Adipocyte (in vitro differentiated cells): ENCODE measurements at places on chromosomes 3 and 15.

GRCh38 chr3:12961697-12962036 lies 111.6 kb downstream of the IQSEC1 start:
- DNase-seq: no peak

DNA sequence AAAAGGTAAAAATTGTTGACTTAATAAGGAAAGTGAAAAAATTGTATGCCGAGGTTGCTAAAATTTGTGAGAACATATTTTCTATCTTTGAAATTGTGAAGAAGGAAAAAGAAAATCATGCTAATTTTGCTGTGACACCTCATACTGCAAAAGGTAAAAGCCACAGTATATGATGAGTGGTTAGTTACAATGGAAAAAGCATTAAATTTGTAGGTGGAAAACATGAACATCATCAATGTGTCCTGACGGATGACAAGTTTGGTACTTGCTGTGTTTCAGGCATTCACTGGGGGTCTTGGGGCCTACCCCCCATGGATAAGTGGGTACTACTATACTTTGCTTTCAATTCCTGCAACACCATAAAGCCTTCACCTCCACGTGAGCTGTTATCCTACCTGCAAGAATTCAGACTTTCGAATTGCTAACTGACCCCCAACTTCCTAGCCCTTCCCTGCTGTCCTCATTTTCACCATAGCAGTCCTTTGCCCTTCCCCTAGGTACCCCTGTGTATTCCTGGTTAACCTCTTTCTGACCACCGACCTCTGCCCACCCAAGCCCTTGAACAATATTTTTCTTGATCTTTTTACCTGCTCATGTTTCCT lies 62.4 kb downstream of the RAB7A start:
- DNase-seq: no peak

DNA sequence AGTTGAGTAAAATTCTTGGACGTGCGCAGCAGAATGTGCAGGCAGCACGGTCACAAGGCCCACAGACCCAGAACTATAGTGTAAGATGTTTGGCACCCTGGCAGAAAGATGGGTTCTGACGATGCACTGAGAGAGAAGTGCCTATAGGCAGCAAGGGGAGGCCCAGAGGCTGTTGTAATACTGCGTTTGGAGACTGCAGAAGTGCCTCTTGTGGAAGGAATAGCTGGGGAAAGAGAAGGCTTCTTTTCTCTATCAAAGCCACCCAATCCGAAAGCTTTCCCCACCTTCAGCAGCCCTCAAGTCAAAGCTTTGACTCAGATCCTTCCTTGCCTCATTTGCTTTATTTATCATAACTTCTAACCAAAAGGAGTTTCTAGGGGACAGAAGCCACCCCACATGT lies 5.2 kb upstream of the SIN3A start:
- peak; percentile 34 for DNase-seq

GRCh38 chr15:34436956-34437442 lies 609 bp downstream of the GOLGA8A start:
- peak; percentile 74 for DNase-seq

- DNase-seq: peak; percentile 90
Measured at GRCh38 chr3:185717121-185717520, 107.7 kb downstream of the IGF2BP2 start.

DNA sequence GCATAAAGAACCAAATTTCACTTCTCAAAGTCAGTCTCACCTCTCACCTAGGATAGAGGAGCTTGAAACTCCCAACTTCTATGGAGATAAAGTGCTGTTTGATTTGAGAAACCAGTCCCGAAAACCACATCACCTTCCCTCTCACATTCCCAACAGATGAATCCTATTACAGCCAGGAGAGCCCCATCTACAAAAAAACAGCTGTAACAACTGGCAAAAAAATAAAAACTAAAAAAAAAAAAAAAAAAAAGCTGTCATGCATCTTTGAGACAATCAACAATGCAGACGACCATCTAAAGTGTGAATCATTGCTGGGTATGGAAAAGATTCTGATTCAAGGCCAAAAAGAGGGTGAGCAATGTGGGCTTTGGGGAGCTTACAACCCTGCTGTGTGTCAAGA lies 23.8 kb downstream of the HOMER2 start:
- no peak for DNase-seq

DNA sequence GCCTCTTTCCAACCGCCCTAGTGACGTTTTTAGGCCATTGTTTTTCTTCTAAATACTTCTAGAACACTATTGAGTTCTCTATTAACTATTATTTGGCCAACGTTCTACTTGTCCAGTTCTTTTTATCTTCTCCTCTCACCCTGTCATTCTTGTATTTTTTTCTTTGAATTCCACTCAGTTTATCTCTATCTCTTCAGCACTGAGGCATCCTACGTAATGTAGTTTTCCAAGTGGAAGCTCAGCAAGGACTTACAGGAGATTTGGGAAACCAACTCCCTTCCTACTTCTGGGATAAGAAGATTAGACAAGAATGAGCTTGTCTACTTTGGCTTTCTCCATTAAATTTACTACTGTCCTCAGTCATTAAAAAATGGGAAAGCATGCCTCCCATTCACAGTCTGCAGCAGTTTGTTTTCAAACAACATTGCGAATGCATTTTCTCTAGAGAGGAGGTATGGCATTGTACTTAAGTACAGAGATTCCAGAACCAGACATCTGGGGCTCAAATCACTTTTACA lies 21.3 kb upstream of the NR2F2 start:
- DNase-seq: no peak

- no peak for DNase-seq
Measured at GRCh38 chr15:26126819-26127387, 263.8 kb upstream of the ATP10A start.

GRCh38 chr15:65947041-65947440 lies 77.8 kb downstream of the RAB11A start:
- DNase-seq: no peak

DNA sequence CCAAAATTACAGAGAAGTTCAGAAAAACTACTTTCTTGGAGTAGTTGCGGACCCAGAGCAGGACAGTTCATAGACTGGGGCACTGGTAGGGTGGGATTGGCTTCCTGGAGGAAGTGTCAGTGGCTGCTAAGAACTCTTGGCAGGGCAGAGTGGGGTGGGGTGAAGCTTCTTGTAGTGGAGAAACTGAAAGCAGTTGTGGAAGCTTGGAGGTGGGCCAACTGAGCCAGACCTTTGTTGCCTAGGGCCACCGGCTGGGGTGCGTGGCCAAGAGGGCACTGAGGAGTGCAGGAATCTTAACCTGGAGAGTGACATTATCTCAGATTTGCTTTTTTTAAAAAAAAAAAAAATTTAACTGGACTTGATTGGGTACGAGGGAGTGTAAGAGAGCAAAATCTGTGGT lies 3.1 kb downstream of the KAT2B start:
- peak; percentile 51 for DNase-seq

- no peak for DNase-seq
Measured at GRCh38 chr3:172236771-172237742, 197.7 kb downstream of the FNDC3B start.

- DNase-seq: no peak
Measured at GRCh38 chr3:171301002-171301401, 159.2 kb downstream of the TNIK start.

GRCh38 chr3:89955156-89955555 lies 847.7 kb downstream of the EPHA3 start:
- DNase-seq: no peak

DNA sequence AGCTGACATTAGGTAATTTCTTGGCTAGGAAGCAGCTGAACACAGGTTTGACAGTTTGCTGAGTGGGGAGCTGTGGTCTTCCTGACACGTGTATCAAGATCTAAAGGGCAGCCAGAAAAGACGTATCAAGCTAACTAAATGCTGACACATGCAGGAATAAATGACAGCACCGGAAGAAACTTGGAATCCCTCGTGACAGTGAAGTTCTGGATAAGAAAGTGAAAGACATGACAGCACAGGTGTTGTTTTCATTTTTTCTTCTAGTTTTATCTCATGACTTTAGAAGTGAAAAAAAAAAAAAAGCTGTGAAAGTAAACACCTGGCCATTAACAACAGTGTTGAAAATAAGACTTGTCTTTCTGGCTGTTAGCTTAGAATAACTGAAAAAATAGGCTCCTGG lies 48.7 kb downstream of the FGF7 start:
- no peak for DNase-seq

GRCh38 chr3:143608966-143609365 lies 239.3 kb downstream of the SLC9A9 start:
- peak; percentile 86 for DNase-seq

DNA sequence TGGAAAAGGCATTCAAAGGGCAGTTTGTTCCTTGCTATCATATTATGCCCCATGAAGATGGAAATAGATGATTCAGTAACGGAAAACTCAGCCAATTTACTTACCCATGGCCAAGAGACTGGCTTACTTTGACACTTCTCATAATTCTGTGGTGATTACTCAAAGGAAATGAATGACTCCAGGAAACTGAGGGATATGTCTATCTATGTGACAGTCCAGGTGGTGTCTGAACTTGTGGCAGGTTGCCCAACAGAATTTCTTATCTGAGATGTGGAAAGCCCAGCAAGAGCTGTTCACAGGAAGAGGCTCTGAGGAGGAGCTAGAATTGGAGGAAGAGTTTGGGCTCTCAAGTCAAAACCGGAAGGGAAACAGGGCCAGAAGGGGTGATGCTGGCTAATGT lies 91.2 kb downstream of the KCNAB1 start:
- no peak for DNase-seq

DNA sequence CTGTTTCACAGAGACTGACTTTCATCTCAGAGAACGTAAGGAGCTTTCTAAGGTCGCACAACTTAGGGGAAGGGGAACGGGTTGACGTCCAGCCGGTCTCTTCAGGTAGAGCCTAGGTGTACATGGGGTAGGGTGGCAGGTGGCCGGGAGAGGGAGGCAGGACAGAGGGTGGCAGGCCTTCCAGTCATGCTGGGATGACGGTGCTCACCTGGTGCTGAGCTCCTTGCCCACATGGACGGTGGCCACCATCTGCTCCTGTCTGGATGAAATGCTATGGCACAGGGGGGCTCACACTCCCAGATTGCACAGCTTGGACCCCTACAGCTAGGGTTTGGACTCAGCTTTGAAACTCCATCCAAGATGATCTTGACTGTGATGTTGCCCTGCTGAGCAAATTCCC lies 144.5 kb downstream of the ATP10A start:
- no peak for DNase-seq

DNA sequence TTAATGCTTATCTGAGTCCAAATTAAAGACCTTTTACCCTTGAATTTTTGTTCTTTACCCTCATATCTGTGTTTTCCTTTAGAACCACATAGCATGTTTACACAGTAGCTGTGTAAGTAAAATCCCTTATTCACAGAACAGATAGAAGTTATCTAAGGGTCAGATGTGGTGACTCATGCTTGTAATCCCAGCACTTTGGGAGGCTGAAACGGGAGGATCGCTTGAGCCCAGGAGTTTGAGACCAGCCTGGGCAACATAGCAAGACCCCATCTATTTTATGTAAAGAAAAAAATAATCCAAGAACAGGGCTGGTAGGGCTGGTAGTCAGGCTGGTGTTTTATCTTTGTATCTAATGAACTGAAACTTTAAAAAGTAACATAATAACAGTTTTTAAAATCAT lies 23.2 kb downstream of the NXPE3 start:
- no peak for DNase-seq

GRCh38 chr3:74607803-74608202 lies 6.7 kb downstream of the CNTN3 start:
- DNase-seq: no peak

GRCh38 chr3:109275702-109276293 lies 40.5 kb downstream of the DPPA2 start:
- DNase-seq: peak; percentile 72

DNA sequence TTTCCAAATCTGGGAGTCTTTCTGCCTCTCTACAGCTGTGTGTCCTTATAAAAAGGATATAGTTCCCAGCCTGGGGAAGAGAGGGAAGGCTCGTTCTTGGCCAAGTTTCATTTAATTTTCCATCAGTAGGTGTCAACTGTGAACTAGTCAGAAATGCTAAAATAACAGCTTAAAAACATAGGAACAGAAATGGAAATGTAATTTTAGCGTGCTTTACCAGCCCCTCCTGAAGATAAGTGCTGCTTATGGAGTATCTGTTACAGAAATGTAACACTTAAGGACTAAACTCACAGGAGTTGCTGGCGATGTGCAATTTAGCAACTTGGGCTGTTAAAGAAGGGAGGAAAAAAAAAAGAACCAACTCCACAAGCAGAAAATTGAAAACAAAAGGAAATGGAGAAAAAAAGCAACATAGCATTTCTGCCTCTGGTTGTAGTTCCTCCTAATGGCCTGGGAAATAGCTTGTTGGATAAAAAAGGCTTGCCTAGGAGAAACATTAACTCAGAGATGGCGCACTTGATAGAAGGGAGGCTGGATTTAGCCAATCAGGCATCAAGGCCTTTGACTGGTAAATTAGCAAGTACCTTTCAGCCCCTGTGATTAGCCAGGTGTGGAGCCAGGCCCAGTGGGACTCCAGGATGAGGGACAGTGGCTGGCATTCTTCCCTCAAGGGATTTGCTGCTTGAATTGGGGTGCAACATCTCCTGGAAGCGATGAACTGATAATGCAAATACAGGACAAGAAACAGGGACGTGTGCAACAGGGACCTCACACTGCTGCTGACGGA lies 84.3 kb downstream of the RPLP1 start:
- no peak for DNase-seq

DNA sequence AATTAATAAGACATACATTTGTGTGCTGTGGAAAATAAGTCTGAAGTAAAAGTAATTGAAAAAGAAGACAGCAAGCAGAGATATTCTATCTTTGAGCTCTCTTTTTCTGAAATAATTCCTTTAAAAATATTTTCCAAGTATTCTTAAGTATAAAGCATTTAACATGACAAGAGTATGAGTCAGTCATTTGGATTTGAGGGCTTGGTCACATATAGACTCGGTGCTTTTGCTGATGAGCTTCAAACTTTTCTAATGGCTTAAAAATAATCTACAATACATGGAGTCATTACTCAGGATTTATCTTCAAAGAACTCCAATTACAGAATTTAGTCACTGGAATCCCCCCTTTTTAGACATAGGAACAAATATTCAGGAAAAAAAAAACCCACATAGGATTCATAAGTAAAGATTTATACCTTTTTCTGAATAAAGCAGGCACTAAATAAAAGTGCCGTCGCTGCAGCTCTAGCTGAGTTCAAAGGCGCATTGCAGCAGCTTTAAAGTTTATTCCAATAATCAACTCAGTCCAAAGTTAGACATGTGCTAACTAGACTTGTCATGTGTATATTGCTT lies 147.5 kb downstream of the CTNNB1 start:
- peak; percentile 34 for DNase-seq

DNA sequence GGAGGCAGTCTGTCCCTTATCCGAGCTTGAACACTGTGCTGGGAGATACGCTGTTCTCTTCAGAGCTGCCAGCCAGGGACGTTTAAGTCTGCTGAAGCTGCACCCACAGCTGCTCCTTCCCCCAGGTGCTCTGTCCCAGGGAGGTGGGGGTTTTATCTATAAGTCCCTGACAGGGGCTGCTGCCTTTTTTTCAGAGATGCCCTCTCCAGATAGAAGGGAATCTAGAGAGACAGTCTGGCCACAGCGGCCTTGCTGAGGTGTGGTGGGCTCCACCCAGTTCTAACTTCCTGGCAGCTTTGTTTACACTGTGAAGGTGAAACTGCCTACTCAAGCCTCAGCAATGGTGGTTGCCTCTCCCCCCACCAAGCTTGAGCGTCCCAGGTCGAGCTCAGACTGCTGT lies 319.9 kb upstream of the GRM7 start:
- no peak for DNase-seq

GRCh38 chr3:47681016-47681415 lies 100.7 kb downstream of the SMARCC1 start:
- no peak for DNase-seq
